ENCODE measurements at places on chromosomes 12 and 14.

DNA sequence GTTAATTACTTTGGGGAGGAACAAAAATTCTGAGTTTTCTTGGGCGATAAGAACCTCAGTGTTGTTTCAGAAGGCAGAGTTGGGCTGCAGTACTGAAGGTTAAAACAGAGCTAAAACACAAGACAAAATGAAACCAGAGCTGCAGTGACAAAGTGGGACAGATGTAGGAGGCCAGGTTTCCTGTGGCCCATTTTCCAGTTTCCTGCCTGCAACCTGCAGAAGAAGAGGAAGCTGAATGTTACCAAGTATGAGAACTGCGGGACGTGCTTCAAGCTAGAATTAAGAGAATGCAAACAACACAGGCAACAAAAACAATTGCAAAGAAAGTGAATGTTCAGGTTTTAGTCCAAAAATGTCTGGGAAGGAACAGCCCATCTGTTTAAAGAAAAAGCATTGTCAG is 17.8 kb downstream of the ELK3 start:
- no peak for DNase-seq

DNA sequence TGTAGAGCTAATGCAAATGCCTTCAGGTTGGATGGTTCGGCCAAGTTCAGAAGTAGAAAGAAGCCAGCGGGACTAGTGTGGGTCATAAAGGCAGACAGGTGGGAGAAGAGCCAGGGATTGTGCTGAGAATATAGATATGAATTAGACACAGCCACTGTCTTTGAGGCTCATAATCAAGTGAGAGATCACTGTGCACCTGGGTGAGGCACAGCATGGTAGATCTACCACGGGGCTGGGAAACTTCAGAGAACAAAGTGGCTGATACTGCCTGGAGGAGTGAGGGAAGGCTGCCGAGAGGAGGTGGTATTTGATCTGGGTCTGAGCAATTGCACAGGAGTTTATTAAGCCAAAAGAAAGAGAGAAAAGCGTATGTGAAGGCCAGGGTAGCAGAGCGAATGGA is 40.6 kb upstream of the CHST11 start:
- no peak for DNase-seq

- peak; percentile 40 for DNase-seq
Measured at GRCh38 chr12:70849265-70849960, 71.1 kb downstream of the PTPRR start.

DNA sequence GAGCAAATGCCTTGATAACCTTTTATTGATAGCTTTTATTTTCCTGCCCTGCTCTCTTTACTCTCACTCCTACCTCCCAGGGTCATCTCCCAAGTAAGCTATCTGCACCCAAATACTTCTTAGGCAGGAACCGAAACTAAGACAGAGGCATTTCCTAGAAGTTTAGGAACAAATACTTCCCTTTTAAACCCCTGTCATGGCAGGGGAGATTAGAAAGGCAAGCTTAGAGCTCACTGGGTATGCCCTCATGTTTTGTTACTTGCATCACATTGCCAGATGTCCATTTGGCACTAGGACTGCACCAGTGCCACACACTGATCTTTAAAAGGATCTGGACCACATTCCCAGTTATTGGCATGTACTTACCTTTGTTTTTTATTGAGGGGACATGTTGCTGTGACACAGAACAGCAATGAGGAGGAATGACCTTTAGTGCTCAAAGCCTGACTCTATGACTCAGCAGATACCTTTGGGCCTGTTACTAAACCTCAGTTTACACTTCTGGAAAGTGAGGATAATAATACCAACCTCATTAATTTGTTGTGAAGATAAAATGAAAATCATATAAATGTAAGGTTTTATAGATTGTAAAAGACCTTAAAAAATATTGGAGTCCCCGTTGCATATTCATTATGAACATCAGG is 40.9 kb upstream of the MBIP start:
- DNase-seq: no peak

GRCh38 chr12:89707703-89708564 is 704 bp downstream of the ATP2B1 start:
- DNase-seq: no peak

DNA sequence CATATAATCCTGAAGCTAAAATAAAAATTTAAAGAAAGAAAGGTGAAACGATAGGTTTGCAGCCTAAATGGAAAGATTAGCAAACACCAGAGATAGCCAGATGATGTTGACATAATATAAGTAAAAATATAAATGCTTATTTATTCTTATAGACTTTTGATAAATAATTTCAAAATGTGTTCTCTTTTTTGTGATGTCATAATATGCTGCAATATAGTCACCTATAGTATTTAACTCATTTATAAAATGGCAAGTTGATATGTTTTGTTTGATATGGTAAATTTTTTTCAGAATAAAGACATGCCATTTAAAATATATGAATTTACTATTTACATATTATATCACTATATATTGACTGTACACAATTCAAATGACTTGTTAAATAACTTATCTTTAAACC is 813.4 kb downstream of the LRFN5 start:
- DNase-seq: no peak

DNA sequence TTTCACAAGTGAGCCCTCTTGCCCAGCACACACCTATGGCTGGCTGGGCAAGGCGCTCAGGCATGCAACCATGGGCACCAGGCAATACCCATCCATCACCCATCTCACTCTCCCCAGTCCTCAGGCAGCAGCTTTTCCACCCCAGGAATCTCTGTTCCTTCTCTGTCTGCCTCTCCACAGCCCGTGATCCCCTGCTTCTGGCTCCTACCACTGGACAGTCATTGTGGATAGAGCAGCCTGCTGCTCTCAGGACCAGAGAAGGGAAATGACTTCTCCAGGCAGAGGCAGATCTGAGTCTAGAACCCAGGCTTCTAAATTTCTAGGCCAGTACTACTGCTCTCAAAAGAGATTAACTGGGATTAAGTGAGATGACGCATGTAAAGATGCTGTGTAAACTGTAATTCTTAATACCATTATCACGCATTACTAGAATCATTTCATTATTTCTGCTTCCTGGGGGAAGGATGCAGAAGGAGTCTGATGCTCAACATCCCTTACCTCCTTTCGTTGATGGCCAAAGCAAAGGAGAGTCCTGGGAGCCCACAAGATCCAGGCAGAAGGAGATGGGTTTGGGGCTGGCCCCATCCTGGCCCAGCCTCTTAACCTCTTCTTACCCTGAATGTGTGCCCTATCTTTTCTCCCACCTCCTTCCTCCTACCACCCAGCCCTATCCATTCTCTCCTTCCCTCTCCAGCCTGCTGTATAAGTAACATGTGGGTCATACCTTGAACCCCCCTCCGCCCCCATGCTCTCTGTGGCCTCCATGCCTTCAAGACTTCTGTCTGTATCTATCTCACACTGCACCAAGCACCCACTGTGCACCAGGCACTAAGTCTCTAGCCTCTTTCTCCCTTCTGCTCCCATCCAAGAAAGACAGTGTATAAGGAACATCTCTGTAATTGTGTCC is 4.8 kb upstream of the AQP5 start:
- no peak for DNase-seq

- DNase-seq: no peak
Measured at GRCh38 chr12:95548056-95548538, 3.2 kb downstream of the USP44 start.
